ENCODE measurements at places on chromosomes 7 and 10. TPM values are rescaled to one million over a fixed set of nuclear protein-coding genes. Genes with fewer than 3 reads are reported as not detected.

Gene CLDN15
- 12.4 TPM for total RNA-seq

Gene DPP6
- not detected for total RNA-seq

Gene PLAC9
- 0.67 TPM for total RNA-seq

Gene SFRP4
- total RNA-seq = under 0.01 TPM

Gene CREB5
- total RNA-seq = 0.92 TPM

Gene SLC26A4
- 0.25 TPM for total RNA-seq

Gene PTPN20
- 1.4 TPM for total RNA-seq

Gene FAM25C
- total RNA-seq = not detected
